ENCODE measurements at places on chromosomes 6 and 20. TPM values are rescaled to one million over a fixed set of nuclear protein-coding genes. Genes with fewer than 3 reads are reported as not detected.

- no peaks in the 10 kb centered on the region for H3K36me3 ChIP-seq
- H3K4me3 ChIP-seq: no peak overlapping the region
- no peak for DNase-seq
These were observed 185.3 kb downstream of the OGFRL1 start for GRCh38 chr6:71473926-71474325.

DNA sequence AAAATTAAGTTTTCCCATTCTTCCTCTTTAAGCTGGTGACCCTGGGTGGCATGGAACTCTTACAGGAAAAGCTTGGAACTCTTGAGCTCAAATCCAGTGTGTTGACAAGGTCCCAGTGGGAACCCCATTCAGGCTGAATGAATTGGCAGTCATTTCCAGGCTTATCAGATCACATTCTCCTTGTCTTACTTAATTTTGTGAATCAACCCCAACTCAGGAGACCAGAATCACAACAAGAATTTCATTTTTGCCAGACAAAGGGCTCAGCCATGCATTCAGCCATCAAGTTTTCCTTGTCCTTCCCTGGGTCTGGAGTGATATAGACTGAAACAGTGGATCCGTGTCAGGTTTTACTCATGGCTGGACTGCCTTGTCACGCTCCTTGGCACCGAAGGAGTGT, 92.1 kb upstream of the EEF1E1 start:
- no peak overlapping the region for H3K27ac ChIP-seq
- no peak overlapping the region for H3K4me3 ChIP-seq
- H3K27me3 ChIP-seq: no peaks in the 10 kb centered on the region
- H3K36me3 ChIP-seq: no peaks in the 10 kb centered on the region
- DNase-seq: no peak

The PRR18 gene
- not detected for total RNA-seq

The FHL5 gene
- not detected for total RNA-seq

DNA sequence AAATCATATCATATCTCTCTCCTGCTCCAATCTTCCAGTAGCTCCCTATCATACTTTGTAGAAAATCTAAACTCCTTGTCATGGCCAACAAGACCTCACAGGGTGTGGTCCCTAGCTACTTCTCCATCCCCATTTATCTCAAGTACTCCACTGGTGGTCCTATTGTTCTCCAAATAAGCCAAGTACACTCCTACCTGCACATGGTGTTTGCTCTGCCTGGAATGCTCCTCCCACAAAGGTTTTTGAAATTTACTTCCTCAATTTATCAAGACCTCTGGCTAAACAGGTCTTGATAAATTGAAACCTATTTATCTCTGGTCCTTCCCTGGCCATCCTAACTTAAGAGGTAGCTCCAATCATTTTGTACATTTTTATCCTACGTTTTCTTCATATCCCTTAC, 12.1 kb downstream of the TMX4 start:
- DNase-seq: no peak
- no peak overlapping the region for H3K4me3 ChIP-seq
- no peaks in the 10 kb centered on the region for H3K36me3 ChIP-seq

The KHDC1L gene
- 2.2 TPM for total RNA-seq

The NNAT gene
- 1,047 TPM for total RNA-seq

GRCh38 chr6:13014504-13015378, 298.2 kb downstream of the PHACTR1 start:
- H3K4me1 ChIP-seq: no peaks in the 10 kb centered on the region
- no peaks in the 10 kb centered on the region for H3K36me3 ChIP-seq
- H3K27me3 ChIP-seq: peaks cover 15% of the 10 kb centered on the region
- H3K27ac ChIP-seq: no peak overlapping the region
- peak overlapping the region; percentile 82 for H3K4me3 ChIP-seq
- DNase-seq: peak; percentile 41

DNA sequence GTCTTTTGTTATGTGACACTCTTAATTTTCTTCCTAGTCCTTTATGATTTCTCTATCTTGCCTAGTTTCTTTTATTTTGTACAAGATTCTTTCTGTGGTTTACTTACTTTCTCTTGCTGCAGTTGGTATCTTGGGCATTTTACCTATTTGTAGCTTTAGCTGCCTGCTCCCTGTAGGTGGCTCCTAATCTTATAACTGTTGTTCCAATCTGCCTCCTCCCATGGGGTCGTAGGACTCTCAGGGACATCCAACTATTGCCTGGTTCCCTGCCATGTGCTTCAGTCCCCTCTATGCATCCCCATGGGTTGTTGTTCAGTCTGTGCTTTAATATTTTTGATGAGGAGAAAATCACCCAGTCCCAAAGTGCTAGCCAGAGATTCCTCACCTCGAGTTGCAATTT, 31.4 kb downstream of the RIN2 start:
- H3K4me1 ChIP-seq: peaks cover 34% of the 10 kb centered on the region
- H3K27me3 ChIP-seq: peaks cover 3% of the 10 kb centered on the region
- peak overlapping the region; percentile 31 for H3K27ac ChIP-seq
- H3K36me3 ChIP-seq: peaks cover 6% of the 10 kb centered on the region
- peak overlapping the region; percentile 26 for H3K4me3 ChIP-seq
- no peak for DNase-seq

The TCP11 gene
- not detected for total RNA-seq

DNA sequence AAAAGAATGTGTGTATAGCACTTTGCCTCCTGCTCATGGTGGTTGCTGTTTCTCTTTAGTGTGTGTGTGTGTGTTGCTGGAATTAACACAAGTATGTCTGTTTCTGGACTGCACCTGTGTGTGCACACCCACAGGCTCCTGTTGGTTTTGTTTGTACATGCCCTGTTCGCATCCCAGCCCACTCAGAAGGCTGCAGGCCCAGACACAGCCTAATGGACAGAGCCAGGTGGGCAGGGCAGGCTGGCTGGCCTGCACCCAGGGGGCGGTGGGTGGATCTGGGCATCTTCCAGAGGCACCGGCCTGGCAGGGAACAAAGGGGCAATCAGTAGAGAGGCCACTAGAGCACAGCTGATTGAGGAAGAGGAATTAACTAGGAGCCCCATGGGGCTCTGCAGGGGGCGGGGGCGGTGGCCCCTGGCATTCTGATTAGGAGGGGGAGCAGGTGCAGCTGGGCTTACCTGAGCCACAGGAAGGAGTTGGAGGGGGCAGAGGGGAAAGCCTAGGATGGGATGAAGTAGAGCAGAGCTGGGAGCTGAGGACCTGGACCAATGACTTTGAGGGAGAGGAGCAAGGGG, 21.9 kb downstream of the CD40 start:
- no peak overlapping the region for H3K4me3 ChIP-seq
- H3K27ac ChIP-seq: no peak overlapping the region
- H3K4me1 ChIP-seq: peaks cover 38% of the 10 kb centered on the region
- DNase-seq: no peak

The CPNE1 gene
- total RNA-seq: 327 TPM

- no peaks in the 10 kb centered on the region for H3K36me3 ChIP-seq
- H3K4me1 ChIP-seq: no peaks in the 10 kb centered on the region
- H3K4me3 ChIP-seq: no peak overlapping the region
- no peak for DNase-seq
- H3K27ac ChIP-seq: no peak overlapping the region
These were observed 8.2 kb downstream of the SPINT3 start for GRCh38 chr20:45507011-45507820.

GRCh38 chr6:141705431-141705830, 427.3 kb upstream of the GJE1 start:
- H3K36me3 ChIP-seq: no peaks in the 10 kb centered on the region
- no peak overlapping the region for H3K4me3 ChIP-seq
- no peaks in the 10 kb centered on the region for H3K4me1 ChIP-seq
- no peak overlapping the region for H3K27ac ChIP-seq
- H3K27me3 ChIP-seq: no peaks in the 10 kb centered on the region

- H3K27ac ChIP-seq: no peak overlapping the region
- H3K4me1 ChIP-seq: no peaks in the 10 kb centered on the region
- no peak for DNase-seq
- no peak overlapping the region for H3K4me3 ChIP-seq
- no peaks in the 10 kb centered on the region for H3K36me3 ChIP-seq
These were observed 178.0 kb upstream of the SGK1 start for GRCh38 chr6:134495890-134496248.

DNA sequence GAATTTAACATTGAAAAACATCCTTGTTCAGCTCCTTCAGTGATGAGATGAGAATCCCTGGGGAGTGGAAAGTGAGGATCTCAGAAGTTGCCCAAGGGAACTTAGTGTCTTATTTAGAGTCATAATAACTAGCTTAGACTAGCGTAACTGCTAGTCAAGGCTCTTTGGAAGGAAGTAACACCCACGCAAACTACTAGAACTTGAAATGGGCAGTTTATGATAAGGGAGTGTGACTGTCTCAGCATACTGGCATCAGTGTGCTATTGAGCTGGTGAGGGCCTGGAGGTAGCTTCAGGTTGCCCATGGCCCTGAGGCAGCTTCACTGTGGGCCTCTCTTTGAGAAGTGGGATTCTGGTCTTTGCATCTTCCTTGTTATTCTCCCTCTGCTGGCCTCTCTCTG, 40.1 kb downstream of the SLX4IP start:
- H3K27ac ChIP-seq: no peak overlapping the region
- no peak for DNase-seq
- H3K4me1 ChIP-seq: peaks cover 9% of the 10 kb centered on the region
- H3K36me3 ChIP-seq: no peaks in the 10 kb centered on the region

DNA sequence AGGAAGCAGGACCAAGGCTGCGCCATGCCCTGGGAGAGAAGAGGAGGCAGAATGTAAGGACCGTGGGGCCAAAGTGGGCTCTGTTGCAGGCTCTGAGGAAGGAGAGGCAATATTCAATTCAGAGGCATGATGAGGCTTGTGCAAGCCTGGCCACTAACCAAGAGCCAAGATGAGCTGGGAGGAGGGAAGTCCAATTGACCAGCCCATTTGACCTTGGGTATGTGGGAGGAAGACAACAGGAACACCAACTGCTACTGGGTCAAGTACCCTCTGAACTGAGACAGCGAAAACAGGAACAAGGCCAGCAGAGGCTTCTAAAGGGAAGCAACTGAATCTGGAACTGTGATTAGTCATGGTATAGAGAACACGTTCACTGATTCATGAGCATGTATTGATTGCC, 779.6 kb downstream of the MAFB start:
- H3K27me3 ChIP-seq: no peaks in the 10 kb centered on the region
- no peak overlapping the region for H3K4me3 ChIP-seq
- no peak overlapping the region for H3K27ac ChIP-seq

The FKBP1C gene
- not detected for total RNA-seq

- H3K36me3 ChIP-seq: peaks cover 6% of the 10 kb centered on the region
- peaks cover 21% of the 10 kb centered on the region for H3K27me3 ChIP-seq
- peak overlapping the region; percentile 25 for H3K27ac ChIP-seq
- DNase-seq: peak; percentile 92
These were observed 101.5 kb downstream of the NOL4L start for GRCh38 chr20:32483351-32484224.

DNA sequence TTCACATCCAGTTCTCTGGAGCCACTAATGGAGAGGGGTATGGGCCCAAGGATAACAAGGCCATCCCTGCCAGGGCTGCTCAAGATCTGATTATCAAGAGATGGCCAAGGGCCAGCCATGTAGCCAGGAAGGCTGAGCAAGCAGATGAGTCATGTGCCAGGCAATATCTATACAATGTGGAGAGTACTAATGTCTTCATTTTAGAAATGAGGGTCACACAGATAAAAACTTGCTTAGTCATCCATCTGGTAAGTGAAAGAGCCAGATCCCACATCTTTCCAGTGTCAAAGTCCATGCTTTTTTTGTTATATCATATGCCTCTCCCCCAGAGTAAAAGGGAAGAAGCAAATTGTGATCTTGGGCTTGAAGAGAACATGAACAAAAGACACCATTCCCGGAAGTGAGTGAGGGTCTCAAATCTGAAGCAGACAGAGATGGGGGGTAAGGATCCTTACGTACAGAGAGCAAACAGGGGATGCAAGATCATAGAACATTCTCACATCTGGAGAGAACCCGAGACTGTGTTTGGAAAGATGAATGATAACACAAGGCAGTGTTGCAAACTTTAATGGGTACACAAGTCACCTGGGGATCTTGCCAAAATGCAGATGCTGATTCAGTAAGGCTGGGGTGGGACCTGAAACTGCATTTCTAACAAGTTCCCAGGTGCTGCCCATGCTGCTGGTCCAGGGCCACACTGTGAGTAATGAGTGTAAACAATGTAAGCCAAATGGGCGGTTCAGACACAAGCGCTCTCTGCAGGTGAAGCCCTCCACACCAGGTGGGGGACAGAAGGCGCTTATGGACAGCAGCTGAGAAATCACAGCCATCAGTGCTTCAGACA, 20.0 kb upstream of the GSTA3 start:
- H3K4me1 ChIP-seq: no peaks in the 10 kb centered on the region
- H3K27me3 ChIP-seq: no peaks in the 10 kb centered on the region
- H3K36me3 ChIP-seq: peaks cover 11% of the 10 kb centered on the region
- no peak overlapping the region for H3K27ac ChIP-seq

GRCh38 chr6:106882601-106883518, 91.7 kb downstream of the CD24 start:
- no peak for DNase-seq
- peaks cover 2% of the 10 kb centered on the region for H3K27me3 ChIP-seq
- no peak overlapping the region for H3K4me3 ChIP-seq
- no peaks in the 10 kb centered on the region for H3K36me3 ChIP-seq
- H3K4me1 ChIP-seq: peaks cover 7% of the 10 kb centered on the region

GRCh38 chr6:165726965-165727381, 63.9 kb upstream of the PDE10A start:
- no peaks in the 10 kb centered on the region for H3K4me1 ChIP-seq
- H3K27ac ChIP-seq: no peak overlapping the region
- no peaks in the 10 kb centered on the region for H3K36me3 ChIP-seq
- no peak overlapping the region for H3K4me3 ChIP-seq

- peaks cover 5% of the 10 kb centered on the region for H3K27me3 ChIP-seq
- peaks cover 56% of the 10 kb centered on the region for H3K4me1 ChIP-seq
- H3K36me3 ChIP-seq: no peaks in the 10 kb centered on the region
- DNase-seq: no peak
- peak overlapping the region; percentile 36 for H3K4me3 ChIP-seq
These were observed 49.3 kb downstream of the RALY start for GRCh38 chr20:34043025-34043424.

The BCAS4 gene
- 5.5 TPM for total RNA-seq

The PROCR gene
- total RNA-seq: 0.32 TPM

DNA sequence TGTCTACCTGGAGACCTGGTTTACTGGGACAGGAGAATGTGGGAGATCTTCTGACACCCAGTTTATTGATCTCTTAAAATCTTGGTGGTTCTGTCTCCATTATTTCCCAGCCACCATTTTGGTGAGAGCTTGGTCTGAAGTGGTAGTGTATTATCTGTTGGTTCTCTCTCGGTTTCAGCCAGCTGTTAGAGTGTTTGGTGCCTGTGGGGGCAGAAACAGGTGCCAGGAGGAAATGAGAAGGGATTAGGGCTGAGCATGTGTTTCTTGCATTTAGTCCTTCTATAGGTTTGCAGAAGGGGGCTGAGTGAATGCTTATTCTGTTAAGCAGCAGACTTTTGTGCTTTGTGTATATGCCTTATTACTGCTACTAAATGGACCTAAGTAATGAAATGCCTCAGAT, 9.6 kb downstream of the JARID2 start:
- H3K4me1 ChIP-seq: peaks cover 55% of the 10 kb centered on the region
- H3K27me3 ChIP-seq: no peaks in the 10 kb centered on the region
- H3K27ac ChIP-seq: no peak overlapping the region
- no peak overlapping the region for H3K4me3 ChIP-seq

- H3K27ac ChIP-seq: no peak overlapping the region
- no peaks in the 10 kb centered on the region for H3K36me3 ChIP-seq
- DNase-seq: no peak
- H3K4me1 ChIP-seq: peaks cover 6% of the 10 kb centered on the region
- H3K27me3 ChIP-seq: no peaks in the 10 kb centered on the region
- no peak overlapping the region for H3K4me3 ChIP-seq
These were observed 23.1 kb downstream of the ALDH5A1 start for GRCh38 chr6:24517659-24518543.

Data from glutamatergic neuron (in vitro differentiated cells).